LHCN-M2 (cell line): ENCODE measurements at places on chromosomes 12 and 14.

DNA sequence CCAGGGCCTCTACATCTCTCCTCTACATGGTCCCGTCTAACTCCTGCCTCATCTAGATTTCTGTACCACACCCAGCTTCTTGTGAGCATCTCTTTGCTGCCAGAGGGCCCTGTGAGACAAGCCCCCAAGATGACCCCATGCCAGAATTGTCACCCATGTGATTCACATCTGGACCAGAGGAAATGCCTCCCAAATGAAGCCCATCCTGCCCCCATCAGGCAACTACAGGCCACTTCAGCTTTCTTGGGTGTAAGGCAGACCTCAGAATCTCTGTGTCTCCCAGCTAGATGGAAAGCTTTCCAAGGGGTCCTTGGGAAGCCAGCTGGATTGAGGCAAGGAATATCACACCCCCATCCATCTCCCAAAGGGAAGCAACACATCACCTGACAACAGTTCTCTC, 9.3 kb upstream of the OAS3 start:
- DNase-seq: no peak

GRCh38 chr12:122333142-122334087, 67.1 kb upstream of the VPS33A start:
- no peak for DNase-seq

DNA sequence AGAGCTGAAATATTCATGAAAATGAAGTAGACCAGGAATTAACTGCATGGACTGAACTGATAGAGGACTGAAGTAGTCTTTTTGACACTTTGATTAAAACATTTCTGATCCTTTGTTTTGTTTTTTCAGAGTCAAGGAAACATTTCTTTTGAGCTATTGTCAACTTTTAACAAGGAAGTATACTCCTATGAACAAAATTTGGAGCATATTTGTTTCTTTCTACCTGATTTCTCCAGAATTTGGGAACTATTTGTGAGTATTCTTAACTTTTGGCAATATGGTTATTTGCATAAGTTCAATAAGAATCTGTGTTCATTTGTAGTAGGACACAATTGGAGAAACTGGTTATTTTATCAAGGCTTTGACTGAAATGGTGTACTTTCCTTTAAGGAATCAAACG, 71.3 kb upstream of the HECTD1 start:
- no peak for DNase-seq

DNA sequence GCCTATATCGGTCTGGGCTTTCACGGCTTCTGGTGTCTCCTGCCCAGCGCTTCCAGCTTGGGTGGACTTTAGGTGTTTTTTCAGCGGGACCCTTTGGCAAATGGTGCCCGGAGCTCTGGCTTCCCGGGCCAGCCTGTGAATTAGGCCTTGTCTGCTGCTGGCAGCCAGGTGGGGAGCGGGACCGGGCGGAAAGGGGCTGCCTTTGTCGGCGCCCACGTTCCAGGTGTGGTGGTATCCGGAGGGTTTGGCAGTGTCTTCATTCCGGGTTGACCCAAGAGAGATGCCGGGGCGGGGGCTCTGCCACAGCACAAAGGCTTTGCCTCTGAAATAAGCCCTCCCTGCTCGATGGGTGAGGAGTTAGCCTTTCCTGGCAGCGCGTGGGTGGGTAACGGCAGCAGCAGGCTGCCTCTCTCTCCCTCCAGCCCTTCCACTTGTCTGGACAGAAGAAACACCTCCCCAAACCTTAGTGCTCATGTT, 9.5 kb downstream of the RFLNA start:
- no peak for DNase-seq

DNA sequence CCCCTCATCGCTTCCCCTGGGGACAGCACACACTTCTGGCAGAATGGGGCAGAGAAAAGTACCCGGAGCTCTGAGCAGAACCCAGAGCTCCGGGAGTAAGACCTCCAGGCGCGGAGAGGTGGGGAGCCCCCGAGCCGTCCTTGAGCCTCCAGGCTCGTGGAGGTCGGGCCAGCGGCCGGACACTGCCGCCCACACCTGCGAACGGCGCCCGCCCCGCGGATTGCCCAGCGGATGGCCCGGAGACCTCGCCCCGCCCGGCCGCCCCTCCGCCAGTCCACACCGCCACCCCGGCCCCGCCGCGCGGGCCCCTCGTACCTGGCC, 344 bp downstream of the SPTLC2 start:
- no peak for DNase-seq
